ENCODE measurements at places on chromosomes 2 and 18.
A peak's percentile ranks its signal among the peaks of the same experiment; 100 is the strongest.

DNA sequence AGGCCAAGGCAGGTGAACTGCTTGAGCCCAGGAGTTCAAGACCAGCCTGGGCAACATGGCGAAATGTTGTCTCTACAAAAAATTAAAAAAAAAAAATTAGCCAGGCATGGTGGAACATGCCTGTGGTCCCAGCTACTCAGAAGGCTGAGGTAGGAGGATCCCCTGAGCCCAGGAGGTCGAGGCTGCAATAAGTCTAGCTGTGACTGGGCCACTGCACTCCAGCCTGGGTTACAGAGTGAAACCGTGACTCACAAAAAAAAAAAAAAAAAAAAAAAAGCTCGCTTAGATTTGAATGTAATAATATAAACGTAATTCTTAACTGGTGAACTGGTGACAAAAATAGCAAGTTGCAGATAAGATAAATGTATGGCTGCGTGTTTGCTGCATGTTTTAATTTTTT, 56.5 kb downstream of the TFCP2L1 start:
- H3K27me3 ChIP-seq: no peaks in the 10 kb centered on the region
- H3K4me1 ChIP-seq: peaks cover 9% of the 10 kb centered on the region
- H3K27ac ChIP-seq: no peak overlapping the region

GRCh38 chr2:237715459-237715947, 83.1 kb upstream of the RBM44 start:
- peak overlapping the region; percentile 32 for H3K4me3 ChIP-seq
- no peaks in the 10 kb centered on the region for H3K27me3 ChIP-seq
- peak overlapping the region; percentile 84 for H3K27ac ChIP-seq
- peaks cover 9% of the 10 kb centered on the region for H3K4me1 ChIP-seq
- DNase-seq: peak; percentile 76

GRCh38 chr2:84556190-84556589, 39.9 kb downstream of the DNAH6 start:
- no peaks in the 10 kb centered on the region for H3K4me1 ChIP-seq
- no peak overlapping the region for H3K4me3 ChIP-seq
- H3K27me3 ChIP-seq: no peaks in the 10 kb centered on the region
- H3K36me3 ChIP-seq: no peaks in the 10 kb centered on the region

DNA sequence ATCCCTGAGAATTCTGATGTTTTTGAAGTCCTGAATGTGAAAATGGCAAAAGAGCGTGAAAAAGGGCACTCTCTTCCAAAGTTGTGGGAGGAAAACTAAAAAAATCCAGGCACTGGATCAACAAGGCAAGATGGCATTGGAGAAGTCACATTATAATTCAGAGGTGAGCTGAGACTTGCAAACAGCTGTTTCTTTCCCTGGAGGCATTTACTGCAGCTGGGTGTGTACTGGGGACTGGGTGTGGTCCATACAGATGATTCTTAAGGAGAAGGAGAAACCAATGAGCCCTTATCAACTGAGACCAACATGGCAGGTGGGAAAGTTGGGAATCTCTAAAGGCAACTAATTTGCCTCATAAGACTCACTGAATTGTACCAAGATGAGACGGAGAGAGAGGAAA, 313.9 kb downstream of the TRIB2 start:
- H3K27me3 ChIP-seq: no peaks in the 10 kb centered on the region
- no peak for DNase-seq
- no peaks in the 10 kb centered on the region for H3K36me3 ChIP-seq
- no peaks in the 10 kb centered on the region for H3K4me1 ChIP-seq
- H3K27ac ChIP-seq: no peak overlapping the region
- no peak overlapping the region for H3K4me3 ChIP-seq

DNA sequence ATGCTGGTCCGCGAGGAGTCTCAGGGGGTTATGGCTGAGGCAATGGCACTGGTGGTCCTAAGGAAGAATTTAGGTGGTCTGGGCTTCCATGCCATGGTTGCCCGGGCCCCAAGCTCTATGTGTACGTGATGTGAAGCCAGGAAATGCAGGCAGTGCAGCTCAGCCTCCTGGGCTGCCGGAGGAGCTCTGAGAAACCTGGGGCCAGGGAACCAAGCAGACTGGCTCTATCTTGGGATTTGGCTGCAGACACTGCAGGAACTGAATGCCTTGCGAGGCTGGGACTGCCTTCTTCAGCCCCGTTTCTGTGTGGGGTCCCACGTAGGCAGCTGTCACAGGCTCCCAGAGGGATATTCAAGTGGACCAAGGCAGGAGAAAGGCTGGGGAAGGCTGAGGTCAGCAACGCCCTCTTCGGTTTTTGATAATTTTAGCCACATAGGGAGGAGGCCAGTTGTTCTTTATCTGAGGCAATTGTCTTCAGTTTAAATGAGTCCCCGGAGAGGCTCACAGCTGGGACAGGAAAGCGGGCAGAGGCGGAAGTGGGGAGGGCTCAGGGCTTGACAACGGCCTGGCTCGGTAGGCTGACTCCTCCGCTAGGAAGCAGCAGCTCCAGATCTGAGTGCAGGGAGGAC, 77.7 kb downstream of the RHOB start:
- no peak overlapping the region for H3K4me3 ChIP-seq
- no peaks in the 10 kb centered on the region for H3K4me1 ChIP-seq
- H3K27ac ChIP-seq: no peak overlapping the region
- no peaks in the 10 kb centered on the region for H3K27me3 ChIP-seq
- DNase-seq: no peak

- DNase-seq: peak; percentile 95
- peak overlapping the region; percentile 63 for H3K27ac ChIP-seq
- no peaks in the 10 kb centered on the region for H3K27me3 ChIP-seq
- H3K4me1 ChIP-seq: peaks cover 18% of the 10 kb centered on the region
Measured at GRCh38 chr2:56313500-56313921, 129.7 kb downstream of the CCDC85A start.

DNA sequence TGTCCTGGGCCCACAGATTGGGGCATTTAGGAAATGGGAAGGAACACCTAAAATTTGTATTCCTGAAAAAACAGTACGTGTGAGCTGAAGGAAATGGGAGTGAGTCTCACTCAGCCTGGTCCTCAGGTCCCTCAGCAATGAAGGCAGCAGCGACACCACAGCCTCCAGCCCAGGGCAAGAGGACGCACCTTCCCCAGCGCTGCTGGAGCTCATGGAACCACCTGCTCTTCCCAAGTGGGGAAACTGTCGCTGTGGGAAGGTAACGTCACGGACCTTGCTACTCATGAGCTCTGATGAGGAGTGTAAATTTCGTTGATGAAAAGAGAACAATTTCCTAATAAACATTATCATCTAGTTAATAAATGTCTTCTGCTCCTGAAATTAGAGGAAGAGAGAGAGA, 323.6 kb downstream of the EIPR1 start:
- H3K4me3 ChIP-seq: no peak overlapping the region
- no peaks in the 10 kb centered on the region for H3K4me1 ChIP-seq
- no peaks in the 10 kb centered on the region for H3K36me3 ChIP-seq
- no peak for DNase-seq

- H3K4me1 ChIP-seq: no peaks in the 10 kb centered on the region
- H3K4me3 ChIP-seq: no peak overlapping the region
- no peak for DNase-seq
- H3K27me3 ChIP-seq: no peaks in the 10 kb centered on the region
- no peaks in the 10 kb centered on the region for H3K36me3 ChIP-seq
Measured at GRCh38 chr2:210000464-210001324, 1.7 kb upstream of the RPE start.

DNA sequence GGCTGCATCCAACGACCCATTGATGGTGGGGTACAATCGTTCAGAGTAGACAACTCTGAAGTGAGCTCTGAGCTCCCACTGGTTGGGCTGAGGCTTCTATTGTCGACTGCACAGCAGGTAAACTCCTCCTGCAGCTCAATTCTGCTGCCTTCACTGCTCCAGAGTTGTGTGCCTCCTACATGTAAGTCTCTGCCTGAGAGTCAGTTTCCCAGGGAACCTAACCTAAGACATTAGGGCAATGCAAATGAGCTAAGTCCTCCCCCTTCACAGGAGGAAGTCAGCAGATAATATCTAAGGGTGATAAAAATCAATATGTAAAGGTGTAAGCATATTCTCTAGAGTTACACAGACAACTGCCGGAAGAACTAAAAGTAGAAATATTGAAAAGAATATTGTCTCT, 22.5 kb upstream of the ACYP2 start:
- peaks cover 8% of the 10 kb centered on the region for H3K4me1 ChIP-seq
- no peak overlapping the region for H3K4me3 ChIP-seq
- no peak overlapping the region for H3K27ac ChIP-seq

DNA sequence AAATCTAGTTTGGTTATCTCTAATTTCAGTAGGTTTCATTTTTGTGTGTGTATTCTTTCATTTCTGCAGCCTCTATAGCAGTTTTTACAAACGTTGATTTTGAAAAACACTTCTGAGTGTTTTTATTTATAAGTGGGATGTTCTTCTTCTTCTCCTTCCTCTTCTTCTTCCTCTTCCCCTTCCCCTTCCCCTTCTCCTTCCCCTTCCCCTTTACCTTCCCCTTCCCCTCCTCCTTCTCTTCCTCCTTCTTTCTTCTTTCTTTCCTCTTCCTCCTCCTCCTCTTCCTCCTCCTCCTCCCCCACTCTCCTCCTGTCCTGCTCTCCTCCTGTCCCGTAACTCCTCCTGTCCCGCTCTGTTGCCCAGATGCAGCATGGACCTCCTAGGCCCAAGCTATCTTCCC, 4.2 kb downstream of the UGGT1 start:
- no peak overlapping the region for H3K4me3 ChIP-seq
- H3K36me3 ChIP-seq: peaks cover 24% of the 10 kb centered on the region
- H3K27ac ChIP-seq: no peak overlapping the region
- H3K4me1 ChIP-seq: no peaks in the 10 kb centered on the region

GRCh38 chr2:31563273-31563839, 17.4 kb downstream of the SRD5A2 start:
- H3K4me3 ChIP-seq: no peak overlapping the region
- no peak for DNase-seq
- H3K27ac ChIP-seq: no peak overlapping the region
- no peaks in the 10 kb centered on the region for H3K4me1 ChIP-seq

GRCh38 chr2:854460-854859, 96.2 kb upstream of the SNTG2 start:
- no peak overlapping the region for H3K4me3 ChIP-seq
- H3K36me3 ChIP-seq: no peaks in the 10 kb centered on the region
- H3K4me1 ChIP-seq: peaks cover 11% of the 10 kb centered on the region
- H3K27ac ChIP-seq: no peak overlapping the region
- DNase-seq: peak; percentile 43

- H3K4me3 ChIP-seq: no peak overlapping the region
- DNase-seq: no peak
Measured at GRCh38 chr2:134137182-134137611, 116.7 kb upstream of the MGAT5 start.

- no peak overlapping the region for H3K27ac ChIP-seq
- H3K36me3 ChIP-seq: peaks cover 16% of the 10 kb centered on the region
- no peaks in the 10 kb centered on the region for H3K27me3 ChIP-seq
- H3K4me3 ChIP-seq: no peak overlapping the region
- DNase-seq: no peak
- no peaks in the 10 kb centered on the region for H3K4me1 ChIP-seq
Measured at GRCh38 chr18:46262856-46263255, 158.7 kb downstream of the HAUS1 start.

DNA sequence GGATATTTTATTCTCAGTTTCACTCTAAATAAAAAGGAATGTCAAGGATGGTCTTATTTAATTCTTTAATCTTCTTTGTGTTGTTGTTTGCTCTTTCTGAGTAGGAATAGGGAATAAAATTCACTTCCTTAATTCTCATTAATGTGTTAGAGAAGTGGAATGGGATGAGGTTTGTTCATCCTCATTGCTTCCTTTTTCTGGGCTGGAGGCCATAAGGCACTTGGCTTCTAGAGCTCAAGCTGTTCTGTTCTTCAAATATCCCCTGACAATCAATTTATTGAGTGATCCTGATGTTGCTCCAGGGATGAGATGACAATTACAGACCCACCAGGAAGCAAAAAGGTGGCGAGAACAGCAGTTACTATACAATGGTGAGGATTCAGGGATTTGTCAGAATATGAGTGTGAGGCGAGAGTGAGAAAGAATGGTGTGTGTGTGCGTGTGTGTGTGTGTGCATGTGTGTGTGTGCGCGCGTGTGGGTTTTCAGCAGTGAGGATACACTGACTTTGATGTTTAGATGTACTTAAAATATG, 557.6 kb upstream of the FANCL start:
- H3K36me3 ChIP-seq: no peaks in the 10 kb centered on the region
- H3K27ac ChIP-seq: no peak overlapping the region
- no peak for DNase-seq
- H3K4me1 ChIP-seq: no peaks in the 10 kb centered on the region
- H3K27me3 ChIP-seq: no peaks in the 10 kb centered on the region

DNA sequence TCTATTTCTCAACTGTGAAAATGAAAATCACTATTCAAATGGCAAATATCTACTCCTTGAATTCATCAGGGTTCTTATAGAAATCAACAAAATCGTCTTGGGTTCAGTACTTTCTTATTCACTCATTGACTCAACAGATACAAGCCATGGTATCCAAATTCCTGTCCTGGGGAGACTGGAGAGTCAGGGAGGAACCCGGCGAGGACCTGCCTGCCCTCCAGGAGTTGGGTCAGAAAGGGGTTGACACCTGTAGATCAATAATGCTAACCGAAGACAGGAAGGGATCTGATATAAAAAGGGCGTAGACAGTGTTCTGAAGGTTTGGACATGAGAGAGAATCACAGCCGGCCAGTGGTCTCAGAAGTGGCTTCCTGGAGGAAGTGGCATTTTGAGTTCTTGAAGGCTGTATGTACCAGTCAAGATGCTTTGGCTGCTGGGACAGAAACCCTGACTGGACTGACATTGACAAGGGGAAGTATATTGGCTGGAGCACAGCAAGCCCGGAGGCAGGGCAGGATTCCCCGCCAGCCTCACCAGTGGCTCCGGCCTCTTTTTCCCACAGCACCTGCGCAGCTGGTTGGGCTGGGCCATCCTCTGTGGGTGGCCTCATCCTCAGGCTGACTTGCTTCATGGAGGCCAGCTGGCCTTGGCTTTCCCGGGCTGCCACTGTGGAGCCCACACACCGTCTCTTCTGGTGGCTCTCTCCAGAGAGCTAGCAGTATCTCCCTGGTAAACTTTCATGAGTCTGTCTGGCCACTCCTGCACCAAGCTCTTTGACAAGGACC, 3.0 kb downstream of the LRRFIP1 start:
- no peak overlapping the region for H3K27ac ChIP-seq
- H3K4me3 ChIP-seq: no peak overlapping the region
- DNase-seq: no peak
- peaks cover 32% of the 10 kb centered on the region for H3K27me3 ChIP-seq
- peaks cover 12% of the 10 kb centered on the region for H3K36me3 ChIP-seq

All from large intestine (tissue), 12 donors.